ENCODE measurements at places on chromosomes 16 and 17.

- no peak for DNase-seq
Observed at GRCh38 chr16:88681084-88681680, 5.1 kb downstream of the SNAI3 start.

DNA sequence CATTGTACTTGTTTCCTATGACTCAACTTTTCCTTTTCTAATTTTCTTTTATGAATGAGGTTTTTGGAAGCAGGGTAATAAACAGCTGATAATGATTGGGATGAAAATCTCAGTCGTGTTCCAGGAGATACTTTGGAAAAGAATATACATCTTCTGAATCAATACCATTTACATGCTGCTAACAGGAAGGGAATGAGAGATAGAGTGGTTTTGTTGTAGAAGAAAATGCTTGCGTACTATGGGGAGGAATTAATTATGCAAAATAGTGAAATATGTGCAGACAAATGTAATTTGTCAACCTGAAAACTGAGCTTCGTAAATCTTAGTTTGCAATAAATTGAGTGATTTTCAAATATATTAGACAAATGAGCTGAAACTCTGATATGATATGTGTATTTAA lies 24.0 kb upstream of the SHISA6 start:
- no peak for DNase-seq

DNA sequence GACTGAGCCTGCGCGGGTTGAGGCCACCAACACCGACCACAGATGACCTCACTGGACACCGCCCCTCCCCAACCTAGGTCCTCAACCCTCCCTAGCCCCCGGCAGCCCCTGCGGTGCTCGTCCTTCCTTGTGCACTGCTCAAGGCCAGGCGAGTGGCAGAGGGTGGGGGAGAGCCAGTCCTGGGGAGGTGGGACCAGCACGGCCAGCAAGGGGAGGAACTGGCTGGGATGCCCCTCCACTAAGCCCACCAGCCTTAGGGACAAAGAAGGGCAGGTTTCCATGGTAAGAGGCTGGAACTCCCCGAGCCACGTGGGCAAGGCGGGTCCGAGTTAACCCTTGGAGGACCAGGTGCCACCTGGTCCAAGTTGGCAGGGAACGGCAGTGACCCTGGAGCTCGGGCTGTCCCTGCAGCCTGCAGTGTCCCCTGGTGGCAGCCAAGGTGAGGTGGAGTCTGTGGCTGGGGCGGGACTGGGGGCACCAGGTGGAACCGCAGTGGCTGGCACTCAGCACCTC lies 9.2 kb downstream of the FSCN2 start:
- no peak for DNase-seq

DNA sequence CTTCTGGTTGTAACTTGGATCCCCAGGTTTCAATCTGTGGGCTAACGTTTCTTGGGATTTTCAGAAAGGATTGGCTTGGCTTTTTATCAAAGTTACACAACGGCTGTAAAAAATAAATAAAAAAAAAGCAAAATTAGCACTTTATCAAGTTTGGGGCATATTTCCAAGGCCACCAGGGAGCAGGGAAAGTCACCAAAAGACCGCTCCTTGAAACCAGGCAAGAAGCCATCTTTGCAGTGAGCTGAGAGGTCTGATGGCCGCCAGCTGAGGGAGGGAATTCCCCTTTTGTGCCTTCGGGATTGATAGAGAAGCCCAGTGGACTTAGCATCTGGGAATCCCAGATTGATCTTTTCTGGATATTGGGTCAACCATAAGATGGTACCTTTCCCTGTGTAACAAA lies 192.2 kb downstream of the WWOX start:
- no peak for DNase-seq

All from pons (tissue), 1 donor.